ENCODE measurements at places on chromosomes 2 and 18.

- DNase-seq: no peak
Measured at GRCh38 chr2:183371545-183371944, 247.3 kb downstream of the NUP35 start.

DNA sequence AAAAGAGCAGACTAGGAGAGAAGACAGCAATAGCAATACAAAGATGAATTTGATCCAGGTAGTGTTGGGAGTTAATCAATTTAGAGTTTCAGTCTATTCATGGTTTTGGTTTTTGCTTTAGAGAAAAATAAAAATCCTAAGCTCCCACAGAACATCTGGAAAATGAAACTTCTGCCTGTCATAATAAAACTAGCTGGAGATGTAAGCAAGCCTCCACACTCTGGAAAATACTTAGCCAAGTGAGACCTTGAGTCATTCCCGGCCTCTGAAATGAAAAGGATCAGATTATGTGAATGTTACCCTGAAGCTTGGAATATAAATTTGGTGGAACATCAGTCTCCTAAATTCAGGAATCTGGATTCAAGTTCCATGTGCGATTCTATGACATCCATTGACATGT, 485.6 kb upstream of the SPRED2 start:
- no peak for DNase-seq

GRCh38 chr2:51225377-51225776, 193.4 kb upstream of the NRXN1 start:
- DNase-seq: no peak

GRCh38 chr2:187581125-187581896, 27.1 kb upstream of the TFPI start:
- no peak for DNase-seq

DNA sequence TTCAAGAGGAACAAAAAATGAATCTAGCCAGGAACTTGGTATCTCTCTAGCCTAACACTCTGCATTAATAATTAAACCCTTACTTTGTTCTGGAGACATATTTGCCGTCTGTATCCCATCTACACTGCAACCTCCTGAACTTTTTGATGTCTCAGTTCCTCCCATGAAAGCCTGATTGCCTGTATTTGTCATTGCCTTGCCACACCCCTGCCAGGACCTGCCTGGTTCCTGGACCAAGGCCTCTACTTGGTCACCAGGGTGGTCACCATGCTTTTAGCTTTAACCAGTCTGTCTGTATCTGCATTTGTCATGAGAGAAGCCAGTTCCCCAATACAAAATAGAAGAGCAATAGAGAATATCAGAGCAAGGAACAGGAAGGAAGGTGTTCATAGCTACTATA, 58.8 kb upstream of the NOL4 start:
- DNase-seq: no peak

DNA sequence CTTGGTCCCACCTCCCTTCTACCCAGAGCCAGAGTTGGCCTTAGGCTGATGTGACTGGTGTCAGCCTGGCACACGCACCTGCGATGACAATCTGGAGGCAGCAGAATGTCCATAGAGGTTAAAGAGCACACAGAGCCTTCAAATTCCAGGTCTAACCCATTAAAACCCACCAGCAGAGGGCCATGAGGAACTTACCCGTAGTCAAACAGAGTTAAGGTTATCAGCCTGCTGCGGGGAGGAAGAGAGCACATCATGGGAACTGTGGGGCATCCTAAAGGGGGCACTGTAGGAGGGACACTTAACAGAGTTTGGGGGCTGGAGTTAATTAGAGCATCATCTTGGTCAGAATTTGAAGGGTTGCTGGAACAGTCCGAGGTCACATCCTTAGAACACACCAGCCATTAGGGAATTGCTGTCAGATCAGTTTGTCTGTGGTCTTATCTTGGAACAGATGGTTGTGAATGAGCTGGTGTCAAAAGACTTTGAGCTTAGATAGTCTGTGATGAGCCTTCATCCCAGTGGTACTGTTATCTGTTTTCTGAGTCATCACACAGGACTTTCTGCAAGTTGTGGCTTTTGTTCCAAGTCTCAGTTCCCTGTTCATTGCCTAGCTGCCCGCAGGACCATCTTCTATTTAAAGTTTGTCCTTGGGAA, 248.6 kb downstream of the LOXHD1 start:
- no peak for DNase-seq

DNA sequence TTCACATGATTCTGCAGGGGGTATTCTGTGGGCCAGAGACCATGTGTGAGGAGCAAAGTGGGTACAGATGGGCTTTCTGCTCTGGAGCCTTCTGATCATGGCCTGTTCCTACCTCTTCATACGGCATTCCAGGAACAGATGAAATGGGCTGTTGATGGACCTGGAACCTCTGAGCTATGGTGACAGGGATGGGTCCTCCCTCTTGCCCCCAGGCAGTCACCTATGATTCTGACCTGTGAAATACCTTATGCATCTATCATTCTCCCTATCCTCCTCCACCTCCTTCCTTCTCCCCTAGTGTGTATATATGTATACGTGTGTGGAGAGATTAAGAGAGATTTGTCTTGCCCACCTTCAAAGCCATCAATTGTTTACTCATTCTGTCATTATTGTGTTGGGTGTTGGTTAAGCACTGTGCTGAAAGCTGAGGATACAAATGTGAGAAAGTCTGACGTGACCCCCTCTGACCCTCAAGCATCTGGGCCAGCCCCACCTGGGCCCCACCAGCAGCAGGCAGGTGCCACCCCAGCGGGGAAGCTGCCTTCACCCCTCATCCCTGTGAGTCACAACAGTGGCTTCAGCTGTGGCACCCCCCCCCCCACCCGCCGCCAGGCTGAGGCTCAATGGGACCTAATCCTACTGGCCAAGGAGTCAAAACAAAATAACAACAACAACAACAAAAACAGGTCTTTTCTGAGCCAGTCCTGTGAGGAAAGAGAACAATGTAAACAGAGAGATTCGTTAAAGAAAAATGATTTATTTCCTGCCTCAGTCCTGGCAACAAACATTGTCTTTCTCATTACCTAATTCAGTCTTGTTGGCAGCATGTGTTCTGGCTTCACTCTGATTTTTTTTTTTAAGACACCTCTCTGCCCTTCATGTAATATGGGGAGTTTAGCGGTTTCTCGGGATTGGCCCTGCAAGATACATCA, 103.8 kb upstream of the CDC42EP3 start:
- DNase-seq: no peak

DNA sequence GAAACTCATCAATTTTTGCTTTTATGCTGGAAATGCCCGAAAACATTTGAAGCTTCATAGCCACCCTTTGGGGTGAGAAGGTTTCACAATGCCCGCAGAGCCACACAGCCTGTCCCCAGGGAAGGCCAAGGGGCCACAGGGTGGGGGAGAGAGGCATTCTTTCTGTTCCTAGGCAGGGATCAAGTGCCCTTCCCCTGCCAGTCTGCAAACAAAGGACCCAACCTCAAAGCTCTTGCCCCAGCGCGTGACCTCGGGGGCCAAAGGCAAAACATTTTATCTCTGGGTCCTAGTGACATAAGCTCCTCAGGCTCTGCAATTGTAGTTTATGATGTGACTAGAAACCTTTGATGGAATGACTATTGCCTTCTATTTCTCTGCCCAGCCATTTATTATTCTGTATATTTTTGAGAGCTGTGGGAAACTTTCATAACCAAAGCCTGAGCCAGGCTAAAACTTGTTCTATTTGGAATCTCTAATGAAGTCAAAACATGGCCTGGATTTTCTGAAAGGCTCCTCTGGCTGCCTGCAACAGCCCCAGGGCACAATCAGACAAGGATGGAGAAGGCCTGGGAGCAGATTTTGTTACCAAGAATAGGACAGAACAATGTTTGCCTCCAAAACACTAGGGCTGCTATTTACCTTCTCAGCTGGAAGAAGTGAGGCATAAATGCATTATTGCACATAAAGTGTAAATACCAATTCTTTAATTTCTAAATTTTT, 137.2 kb upstream of the KCTD1 start:
- DNase-seq: no peak

GRCh38 chr2:241804326-241805229, 4.4 kb upstream of the NEU4 start:
- DNase-seq: no peak

DNA sequence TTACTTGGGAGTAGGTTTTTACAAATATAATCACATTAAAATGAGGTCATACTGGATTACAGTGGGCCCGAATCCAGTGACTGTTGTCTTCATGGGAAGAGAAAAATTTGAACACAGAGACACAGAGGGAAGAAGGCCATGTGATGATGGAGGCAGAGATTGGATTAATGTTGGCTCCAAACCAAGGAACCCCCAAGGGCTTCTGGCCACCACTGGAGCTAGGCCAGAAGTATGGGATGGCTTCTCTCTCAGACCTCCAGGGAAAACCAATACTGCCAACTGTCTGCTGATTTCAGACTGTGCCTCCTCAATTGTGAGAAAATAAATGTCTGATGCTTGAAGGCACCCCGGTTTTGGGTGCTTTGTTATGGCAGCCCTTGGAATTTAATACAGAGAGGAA, 76.0 kb downstream of the ALPK2 start:
- DNase-seq: no peak
